ENCODE measurements at places on chromosomes 16 and 17. TPM values are rescaled to one million over a fixed set of nuclear protein-coding genes. Genes with fewer than 3 reads are reported as not detected.

Gene COX11
- total RNA-seq, result 93.4 TPM

Gene EVPLL
- not detected for total RNA-seq

Gene METTL26
- 97.9 TPM for total RNA-seq

Gene PRSS36
- total RNA-seq, result 2.6 TPM

Gene CAPNS2
- 1.5 TPM for total RNA-seq

Gene TMEM231
- total RNA-seq, result 24.0 TPM

Gene TEKT5
- 0.75 TPM for total RNA-seq

Gene SPNS2
- total RNA-seq, result 65.0 TPM

Gene SLC12A3
- not detected for total RNA-seq

Gene SLC6A2
- total RNA-seq, result 0.23 TPM

Gene GAST
- not detected for total RNA-seq

Gene CRHR1
- 37.2 TPM for total RNA-seq

Gene SYCE1L
- total RNA-seq, result 0.76 TPM

Gene ODAD4
- total RNA-seq, result 2.8 TPM

Gene PABPN1L
- total RNA-seq, result 0.36 TPM

Gene RHBDF1
- 15.0 TPM for total RNA-seq

Gene UBN1
- 27.9 TPM for total RNA-seq

Gene PARN
- total RNA-seq, result 36.8 TPM

Gene VTN
- 3.4 TPM for total RNA-seq

Gene OR1F1
- 2.1 TPM for total RNA-seq

Gene IRX6
- total RNA-seq, result 0.16 TPM

Gene ABI3
- 6.5 TPM for total RNA-seq

Gene SSTR5
- total RNA-seq, result not detected

Gene KRT25
- total RNA-seq, result not detected

Gene MATCAP1
- total RNA-seq, result 78.8 TPM

Gene P2RX5
- total RNA-seq, result 20.2 TPM

Gene HOXB8
- total RNA-seq, result not detected

Gene IRX3
- not detected for total RNA-seq

Gene CFAP97D1
- 0.47 TPM for total RNA-seq

Gene CEP95
- 45.1 TPM for total RNA-seq

Gene ARL5C
- not detected for total RNA-seq

Gene FOXF1
- total RNA-seq, result 3.8 TPM

Gene COL1A1
- total RNA-seq, result 3.3 TPM

Gene BCAR1
- total RNA-seq, result 106 TPM

Gene FOXC2
- total RNA-seq, result 1.1 TPM

Gene GPR139
- total RNA-seq, result not detected

Gene CD7
- total RNA-seq, result not detected

Gene ZG16B
- not detected for total RNA-seq

Gene FAM171A2
- 55.7 TPM for total RNA-seq

Gene SLC9A5
- 15.7 TPM for total RNA-seq

Gene TBC1D3E
- total RNA-seq, result not detected

Gene FNDC8
- not detected for total RNA-seq

Gene DLX4
- 1.4 TPM for total RNA-seq

Gene CA4
- 21.3 TPM for total RNA-seq

Gene KRTAP1-5
- total RNA-seq, result not detected

Gene TPSD1
- 1.2 TPM for total RNA-seq

Gene HOXB7
- total RNA-seq, result not detected

Gene SNAI3
- total RNA-seq, result 2.0 TPM

Gene CMTM2
- total RNA-seq, result not detected

Gene CCDC200
- not detected for total RNA-seq

Gene TCAP
- 6.8 TPM for total RNA-seq

Gene KRT27
- not detected for total RNA-seq

Gene USP43
- total RNA-seq, result 10.6 TPM

Gene TEX14
- 1.4 TPM for total RNA-seq

Gene TNK1
- 2.2 TPM for total RNA-seq

Gene IL17C
- not detected for total RNA-seq

Data from dorsolateral prefrontal cortex (tissue), 122 donors.